GM12865 (cell line): ENCODE measurements at places on chromosomes 12 and 14.

DNA sequence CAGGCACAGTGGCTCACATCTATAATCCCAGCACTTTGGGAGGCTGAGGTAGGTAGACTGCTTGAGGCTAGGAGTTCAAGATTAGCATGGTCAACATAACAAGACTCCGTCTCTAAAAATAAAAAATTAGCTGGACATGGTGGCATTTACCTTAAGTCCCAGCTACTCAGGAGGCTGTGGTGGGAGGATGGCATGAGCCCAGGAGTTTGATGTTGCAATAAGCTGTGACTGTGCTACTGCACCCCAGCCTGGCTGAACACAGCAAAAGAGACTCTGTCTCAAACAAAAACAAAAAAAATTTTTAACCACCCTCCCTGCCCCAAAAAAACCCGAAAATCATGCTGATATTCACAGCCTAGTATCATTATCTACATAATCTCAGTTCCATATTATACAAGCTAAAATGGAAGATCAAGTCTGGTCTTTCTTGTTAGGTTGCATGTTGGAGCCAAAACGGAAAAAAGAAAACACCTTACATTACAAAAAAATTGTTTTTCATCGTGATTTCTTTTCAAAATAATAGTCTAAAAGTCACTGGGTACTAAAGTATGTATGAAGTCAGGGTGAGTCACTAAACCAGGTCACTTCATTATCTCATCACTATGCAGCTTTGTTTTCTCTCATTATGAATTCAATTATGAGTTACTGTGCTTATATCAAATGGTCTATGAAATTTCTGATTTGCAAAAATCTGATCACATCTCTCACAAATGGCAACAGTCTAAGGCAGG lies 13.8 kb downstream of the GXYLT1 start:
- DNase-seq, result no peak

DNA sequence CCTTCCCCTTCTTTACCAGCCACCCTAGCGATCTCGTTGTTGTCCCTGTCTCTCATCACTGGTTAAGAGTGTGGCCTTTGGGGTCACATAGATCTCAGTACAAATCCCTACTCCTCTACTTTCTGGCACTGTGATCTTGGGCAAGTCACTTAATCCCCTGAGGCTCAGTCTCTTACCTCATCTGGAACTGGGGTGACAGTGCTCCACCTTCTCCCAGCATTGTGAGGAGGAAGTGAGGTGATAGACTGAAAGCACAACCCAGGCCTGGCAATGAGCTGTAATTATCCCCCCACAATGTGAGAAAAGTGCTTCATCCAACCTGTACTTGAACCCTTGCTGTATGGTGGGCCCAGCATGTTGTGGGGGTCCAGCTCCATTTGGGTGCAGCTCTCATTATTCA lies 48.0 kb downstream of the IRAK3 start:
- DNase-seq, result no peak

DNA sequence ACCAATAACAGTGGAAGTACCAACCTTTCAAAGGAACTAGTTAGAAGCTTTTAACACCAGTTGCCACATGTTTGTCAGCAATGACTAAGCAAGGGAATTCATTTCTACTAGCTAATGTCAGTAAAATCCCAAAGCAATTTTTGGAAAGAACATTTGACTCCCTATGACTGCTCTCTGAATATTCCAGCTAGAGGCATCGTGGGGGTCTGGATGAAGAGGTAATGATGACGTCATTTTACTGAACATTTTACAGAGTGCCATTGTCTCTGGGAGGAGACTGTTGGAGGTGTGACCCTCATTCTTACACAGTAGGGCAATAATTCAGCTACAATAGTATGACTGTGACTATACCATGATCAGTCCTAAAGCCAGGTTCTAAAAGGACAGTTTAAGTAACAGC lies 204.8 kb downstream of the ITPR2 start:
- DNase-seq, result no peak

- no peak for DNase-seq
Observed at GRCh38 chr14:89374908-89375307, 42.1 kb downstream of the FOXN3 start.

DNA sequence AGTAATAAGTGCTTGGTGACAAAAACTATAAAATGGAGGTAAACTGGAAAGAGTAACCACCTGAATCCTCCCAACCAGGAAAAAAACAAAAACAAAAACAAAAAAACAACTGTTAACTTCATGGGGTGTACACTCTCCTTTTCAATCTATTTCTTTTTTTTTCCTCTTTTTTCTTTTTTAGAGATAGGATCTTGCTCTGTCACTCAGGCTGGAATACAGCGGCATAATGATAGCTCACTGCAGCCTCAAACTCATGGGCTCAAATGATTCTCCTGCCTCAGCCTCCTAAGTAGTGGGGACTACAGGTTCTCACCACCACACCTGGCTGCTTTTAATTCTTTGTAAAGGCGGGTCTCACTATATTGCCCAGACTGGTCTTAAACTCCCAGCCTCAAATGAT lies 76.8 kb downstream of the PHLDA1 start:
- DNase-seq, result no peak

DNA sequence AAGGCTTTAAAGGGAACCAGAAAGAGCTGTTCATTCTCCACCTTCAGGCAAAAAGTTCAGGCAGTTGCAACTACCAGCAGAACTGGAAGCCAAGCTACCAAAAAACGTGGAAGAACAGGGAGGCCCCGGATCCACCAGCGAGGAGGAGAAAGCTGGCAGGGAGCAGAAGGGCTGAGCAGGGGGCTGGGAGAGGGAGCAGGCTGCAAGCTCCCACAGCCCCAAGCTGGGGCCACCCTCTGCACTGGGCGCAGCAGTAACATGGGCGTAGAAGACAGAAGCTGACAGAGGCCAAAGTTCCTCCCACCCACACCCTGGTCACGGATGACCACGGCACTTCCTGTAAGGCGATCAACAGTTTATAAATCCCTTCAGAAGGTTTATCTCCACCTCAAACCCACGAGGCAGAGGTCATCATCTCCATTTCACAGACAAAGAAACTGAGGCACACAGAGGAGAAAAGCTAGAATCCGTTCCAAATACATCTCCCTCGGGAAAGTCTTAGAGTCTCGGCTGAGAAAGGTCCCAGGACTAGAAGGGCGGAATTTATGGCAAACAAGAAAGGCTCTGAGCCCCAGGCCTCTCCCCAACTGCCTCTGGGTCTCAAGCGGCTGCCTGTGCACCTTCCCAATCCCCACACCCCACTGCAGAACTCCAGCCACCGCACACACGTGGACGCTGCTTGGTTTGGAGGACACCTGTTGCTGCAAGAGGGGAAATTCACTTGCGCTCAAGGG lies 1.8 kb downstream of the CCDC85C start:
- no peak for DNase-seq

GRCh38 chr14:80110721-80111120 lies 100.6 kb downstream of the DIO2 start:
- no peak for DNase-seq

- no peak for DNase-seq
Observed at GRCh38 chr12:48199774-48200221, 3.3 kb downstream of the OR10AD1 start.

DNA sequence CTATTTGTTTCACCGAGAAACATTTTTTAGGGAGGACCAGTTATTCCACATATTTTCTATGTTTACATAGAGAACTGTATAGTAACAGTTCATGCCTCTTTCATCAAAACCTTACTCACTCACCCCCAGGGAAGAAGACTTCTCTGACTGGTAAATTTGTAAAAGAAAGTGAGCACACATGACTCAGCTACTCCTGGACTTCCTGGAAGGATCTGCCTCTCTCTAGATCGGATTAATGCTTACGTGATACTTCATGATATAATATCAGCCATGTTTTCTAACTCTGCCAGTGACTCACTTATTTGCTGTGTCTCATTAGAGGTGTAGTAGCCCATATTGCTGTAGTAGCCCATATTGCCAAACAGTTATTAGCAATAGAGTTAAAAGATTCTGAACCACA lies 494.3 kb upstream of the ATXN7L3B start:
- no peak for DNase-seq

DNA sequence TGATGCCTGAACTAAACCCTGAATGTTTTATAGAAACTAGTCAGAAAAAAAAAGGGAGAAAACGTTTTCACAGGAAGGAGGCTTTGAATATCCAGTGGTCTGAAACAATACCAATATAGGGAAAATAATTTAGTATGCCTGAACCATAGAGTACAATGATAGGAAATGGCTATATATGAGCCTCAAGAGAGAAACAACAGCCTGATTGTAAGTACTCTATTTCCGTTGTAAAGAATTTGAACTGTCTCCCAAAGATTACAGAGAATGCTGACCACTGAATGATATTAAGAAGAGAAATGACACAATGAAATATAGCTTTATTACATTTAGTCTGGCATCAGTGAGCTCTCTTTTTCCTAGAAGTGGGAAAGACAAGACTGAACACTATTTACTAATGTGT lies 5.5 kb upstream of the GABARAPL1 start:
- no peak for DNase-seq

GRCh38 chr12:24997496-24997895 lies 48.6 kb upstream of the BCAT1 start:
- DNase-seq, result peak; percentile 31
